ENCODE measurements at places on chromosomes 12 and 14. TPM values are rescaled to one million over a fixed set of nuclear protein-coding genes. Genes with fewer than 3 reads are reported as not detected.

The PROX2 gene
- 0.75 TPM for polyA plus RNA-seq

The EML1 gene
- polyA plus RNA-seq, result 16.7 TPM

The AQP6 gene
- 0.42 TPM for polyA plus RNA-seq

The PAH gene
- not detected for polyA plus RNA-seq
